T-helper 9 cell (primary cell): ENCODE measurements at places on chromosomes 2 and 18.

GRCh38 chr2:60466161-60466702 is 87.2 kb downstream of the BCL11A start:
- no peak for DNase-seq

GRCh38 chr18:8654503-8655451 is 45.5 kb downstream of the RAB12 start:
- DNase-seq: no peak

- DNase-seq: no peak
These were observed 162.3 kb downstream of the TNS1 start for GRCh38 chr2:217840522-217840921.

DNA sequence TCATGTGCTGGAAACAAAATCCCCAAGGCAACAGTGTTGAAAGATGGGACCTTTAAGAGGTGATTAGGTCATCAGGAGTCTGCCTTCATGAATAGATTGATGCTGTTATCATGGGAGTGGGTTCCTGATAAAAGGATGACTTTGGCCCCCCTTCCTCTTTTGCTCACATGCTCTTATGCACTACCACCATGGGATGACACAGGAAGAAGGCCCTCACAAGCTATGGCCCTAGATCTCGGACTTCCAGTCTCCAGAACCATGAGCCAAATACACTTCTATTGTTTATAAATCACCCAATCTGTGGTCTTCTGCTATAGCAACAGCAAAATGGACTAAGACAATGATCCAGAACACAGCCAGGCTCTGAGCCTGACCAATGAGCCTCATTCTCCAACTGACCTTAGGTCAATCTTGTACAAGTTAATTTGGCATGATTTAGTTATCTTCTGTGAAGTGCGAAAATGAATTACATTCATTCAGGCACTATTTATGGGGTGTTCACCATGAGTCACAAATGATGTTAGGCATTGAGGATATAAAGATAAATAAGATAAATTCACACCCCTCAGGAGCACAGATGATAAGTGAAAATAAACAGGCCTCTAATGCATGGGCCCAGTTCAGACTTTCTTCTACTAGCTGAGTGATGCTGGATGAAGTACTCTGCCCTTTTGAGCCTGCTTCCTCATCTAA is 37.7 kb upstream of the NT5C1B start:
- no peak for DNase-seq

DNA sequence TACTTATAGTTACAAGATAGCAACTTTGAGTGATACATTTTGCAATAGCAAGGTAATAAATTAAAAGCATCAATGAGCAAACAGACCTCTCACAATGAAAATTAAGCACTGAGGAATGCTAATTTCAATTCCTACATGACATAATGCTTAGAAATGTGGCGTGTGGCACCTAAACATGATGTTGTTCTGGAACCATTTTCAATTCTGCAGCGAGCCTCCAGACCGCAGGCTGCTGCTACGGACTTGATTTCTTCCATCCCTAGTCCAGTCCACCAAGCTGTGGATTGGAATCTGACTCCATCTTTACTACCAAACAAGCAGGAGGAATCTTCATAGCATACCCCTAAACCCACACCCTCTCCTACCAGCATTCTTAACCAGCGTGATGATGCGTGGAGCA is 58.7 kb upstream of the ZNF397 start:
- DNase-seq: no peak

GRCh38 chr2:3399829-3400228 is 20.3 kb downstream of the TRAPPC12 start:
- no peak for DNase-seq

- DNase-seq: no peak
These were observed 16.7 kb upstream of the IL1A start for GRCh38 chr2:112800881-112801583.

- no peak for DNase-seq
These were observed 183.5 kb upstream of the GCFC2 start for GRCh38 chr2:75894170-75894569.

DNA sequence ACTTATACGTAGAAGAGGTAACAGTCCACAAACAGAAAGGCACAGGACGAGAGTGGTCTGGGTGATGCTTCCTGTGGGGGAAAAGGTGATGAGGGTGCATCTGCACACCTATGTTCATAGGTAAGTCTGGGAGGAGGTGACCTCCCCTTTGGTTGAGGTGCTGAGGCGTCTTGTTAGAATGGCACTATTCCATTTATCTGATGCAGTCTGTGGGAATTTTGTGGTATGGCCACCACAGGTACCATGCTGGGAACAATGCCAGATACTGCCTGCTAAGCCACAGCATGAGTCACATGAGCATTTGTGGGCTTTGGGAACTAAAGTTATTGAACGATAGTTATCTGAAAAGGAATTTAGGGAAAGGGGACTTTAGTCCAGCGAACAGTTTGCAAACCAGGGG is 27.9 kb downstream of the IL37 start:
- DNase-seq: no peak

GRCh38 chr2:19673213-19673791 is 228.5 kb downstream of the TTC32 start:
- DNase-seq: no peak

DNA sequence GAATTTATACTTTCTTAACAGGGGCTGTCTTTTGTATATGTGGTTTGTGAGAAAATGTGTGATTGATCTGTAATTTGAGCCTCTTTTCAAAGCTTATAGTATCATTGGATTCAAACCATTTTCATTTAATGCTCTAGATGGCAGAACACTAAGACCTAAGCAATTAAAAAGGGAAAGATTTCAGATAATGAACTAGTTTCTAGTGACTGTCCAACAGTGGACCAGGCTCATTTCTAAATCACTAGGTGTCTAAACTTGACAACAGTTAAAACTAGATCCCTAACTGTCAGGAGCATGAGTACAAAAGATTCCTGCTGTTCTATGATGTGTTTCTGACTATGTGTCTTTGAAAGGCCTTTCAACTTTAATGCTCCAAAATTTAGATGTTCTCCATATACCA is 54.6 kb downstream of the ANKRD44 start:
- DNase-seq: no peak

- DNase-seq: no peak
These were observed 17.1 kb downstream of the OSBPL6 start for GRCh38 chr2:178211460-178211859.

DNA sequence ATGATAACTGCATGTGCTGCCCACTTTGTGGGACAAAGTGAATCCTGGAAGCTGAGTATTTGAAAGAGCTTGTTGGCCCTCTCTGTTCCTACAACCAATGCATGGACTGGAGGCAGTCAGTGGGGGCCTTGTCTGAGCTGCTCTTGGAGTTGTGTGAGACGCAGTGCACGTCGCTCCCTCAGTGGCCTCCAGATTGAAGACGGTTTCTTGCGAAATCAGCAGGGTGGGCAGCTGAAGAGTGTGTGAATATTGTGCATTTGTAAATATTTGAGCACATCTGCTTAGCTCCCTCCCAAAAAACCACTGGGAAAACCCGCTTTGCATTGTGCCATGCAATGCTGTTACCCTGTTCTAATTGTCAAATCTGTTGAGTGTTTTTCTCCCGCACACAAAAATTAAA is 782.8 kb downstream of the PLCL1 start:
- DNase-seq: no peak

DNA sequence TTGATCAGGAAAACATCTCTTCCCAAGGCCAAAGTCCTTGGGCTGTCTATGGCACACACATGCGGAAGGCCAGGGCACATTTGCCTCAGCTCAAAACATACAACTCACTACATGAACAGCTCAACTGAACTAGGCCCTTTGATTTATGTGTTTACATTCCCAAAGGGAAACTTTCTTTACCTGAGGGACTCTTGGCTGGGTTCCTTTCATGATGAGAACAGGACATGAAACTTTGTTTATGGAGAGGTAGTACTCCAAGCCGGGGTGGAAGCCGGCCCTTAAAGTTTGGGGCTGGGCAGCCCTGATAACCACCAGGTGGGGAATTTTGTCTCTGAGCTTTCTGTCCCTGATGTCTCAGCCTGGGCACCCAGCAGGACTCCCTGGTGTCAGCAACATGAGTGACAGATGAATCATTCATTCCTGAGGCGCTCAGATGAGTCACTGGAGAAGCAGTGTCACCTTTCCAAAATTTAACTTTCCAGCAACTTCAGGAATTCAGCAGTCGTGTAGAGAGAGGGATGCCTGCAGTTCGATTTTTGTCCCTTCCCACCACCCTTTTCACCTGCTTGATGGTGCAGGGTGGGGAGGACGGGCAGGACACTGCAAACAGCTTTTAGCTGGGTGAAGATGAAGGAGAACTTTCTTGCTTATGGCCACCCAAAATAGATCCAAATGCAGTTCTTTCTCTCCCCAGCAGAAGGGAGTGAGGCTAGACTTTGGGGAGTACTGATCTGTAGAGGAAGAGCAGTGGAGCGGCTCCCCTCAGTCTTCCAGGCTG is 331.6 kb downstream of the DYSF start:
- no peak for DNase-seq

GRCh38 chr18:68104036-68104435 is 587.5 kb upstream of the DSEL start:
- DNase-seq: no peak

DNA sequence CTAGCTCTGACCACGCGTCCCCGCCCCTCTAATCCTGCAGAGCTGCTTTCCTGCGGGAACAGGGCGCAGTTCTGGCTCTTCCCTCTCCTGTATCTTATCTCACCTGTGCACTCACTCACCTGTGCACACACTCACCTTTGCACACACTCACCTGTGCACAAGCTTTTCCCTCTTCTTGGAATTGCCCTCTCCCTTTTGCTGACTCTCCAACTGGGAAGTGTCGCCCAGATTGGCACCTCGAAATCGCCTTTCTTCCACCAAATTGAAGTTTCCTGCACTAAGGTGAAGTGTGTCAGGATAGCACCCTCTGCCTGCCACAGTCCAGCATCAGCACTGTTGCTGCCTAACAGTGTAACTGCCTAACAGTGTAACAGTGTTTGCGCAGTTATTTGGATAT is 566 bp upstream of the CMPK2 start:
- DNase-seq: peak; percentile 17

- DNase-seq: no peak
These were observed 25.4 kb upstream of the MGAT5 start for GRCh38 chr2:134228493-134228903.

GRCh38 chr2:121791290-121791689 is 35.8 kb downstream of the TSN start:
- DNase-seq: no peak

GRCh38 chr2:99404039-99404796 is 67.0 kb downstream of the EIF5B start:
- DNase-seq: no peak

DNA sequence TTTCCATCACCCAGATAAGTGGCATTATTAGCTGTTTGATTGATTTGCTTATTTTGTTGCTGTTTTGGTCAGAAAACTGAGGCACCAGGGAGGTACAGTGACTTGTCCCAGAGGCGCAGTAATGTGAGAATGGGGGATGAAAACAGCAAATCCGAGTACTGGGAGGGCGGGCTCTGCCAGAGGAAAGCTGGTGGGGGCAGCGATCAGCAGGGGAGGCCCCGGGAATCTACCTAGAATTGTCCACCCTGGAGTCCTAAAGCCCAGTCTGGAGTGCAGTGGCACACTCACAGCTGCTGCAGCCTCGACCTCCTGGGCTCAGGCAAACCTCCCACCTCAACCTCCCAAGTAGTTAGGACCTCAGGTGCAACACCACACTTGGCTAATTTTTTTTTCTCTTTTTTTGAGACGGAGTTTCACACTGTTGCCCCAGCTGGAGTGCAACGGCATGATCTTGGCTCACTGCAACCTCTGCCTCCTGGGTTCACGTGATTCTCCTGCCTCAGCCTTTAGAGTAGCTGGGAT is 17.0 kb upstream of the PTMA start:
- DNase-seq: no peak

GRCh38 chr18:24112874-24113615 is 25.8 kb upstream of the CABYR start:
- no peak for DNase-seq

DNA sequence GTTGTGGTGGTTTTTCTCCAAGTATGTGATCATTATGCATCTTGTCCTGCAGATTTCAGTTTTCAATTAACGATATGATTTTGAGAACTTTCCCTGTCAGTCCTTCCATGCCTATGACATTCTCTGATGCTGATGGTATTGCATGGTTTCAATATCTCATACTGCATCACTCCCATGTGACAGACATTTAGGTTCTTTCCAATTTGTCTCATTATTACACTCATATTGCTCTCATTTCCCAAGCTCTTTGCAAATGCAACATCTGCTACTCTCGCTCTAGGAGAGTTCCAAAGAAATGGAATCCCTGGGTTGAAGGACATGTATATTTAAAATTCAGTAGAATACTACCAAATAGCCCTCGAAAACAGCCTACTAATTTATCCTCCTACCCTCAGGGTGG is 125.5 kb downstream of the MARCHF4 start:
- no peak for DNase-seq

- DNase-seq: peak; percentile 46
These were observed 47.8 kb downstream of the ZAP70 start for GRCh38 chr2:97761192-97761591.

DNA sequence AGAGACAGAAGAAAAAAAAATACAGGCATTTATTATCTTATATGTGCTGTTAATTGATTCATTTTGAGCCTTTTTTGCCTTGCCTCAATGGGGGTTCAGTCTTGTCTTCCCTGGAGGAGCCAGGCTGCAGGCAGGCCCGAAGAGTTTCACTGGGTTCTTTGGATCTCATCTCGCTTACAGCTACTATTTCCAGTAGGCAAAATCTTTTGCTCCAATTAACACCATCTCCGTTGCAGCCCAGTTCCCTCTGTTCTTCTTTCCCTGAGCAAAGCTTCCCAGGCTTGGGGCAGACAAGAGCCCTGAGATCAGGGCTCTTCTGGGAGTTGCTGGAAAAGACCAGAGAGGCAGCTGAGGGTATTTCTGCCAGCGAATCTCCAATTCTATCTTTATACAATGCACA is 168.8 kb upstream of the CELF4 start:
- no peak for DNase-seq

DNA sequence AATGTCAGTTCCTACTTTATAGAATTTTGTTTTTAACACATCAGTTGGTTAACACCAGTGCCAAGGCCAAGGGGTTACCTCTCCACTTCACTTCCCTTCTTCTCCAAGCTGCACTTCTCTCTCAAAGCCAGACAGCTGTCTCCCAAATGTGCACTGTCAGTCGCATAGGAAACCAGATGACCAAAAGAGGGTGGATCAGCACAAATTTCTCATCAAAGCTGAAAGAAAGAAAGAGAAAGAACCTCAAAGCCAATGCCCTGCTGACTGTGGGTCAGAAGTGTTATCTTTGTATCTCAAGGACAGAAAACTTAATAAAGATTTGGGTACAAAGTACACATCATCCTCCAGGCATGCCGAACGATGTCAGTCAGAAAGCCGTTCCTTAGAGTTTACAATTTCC is 32.2 kb downstream of the SPATS2L start:
- no peak for DNase-seq

DNA sequence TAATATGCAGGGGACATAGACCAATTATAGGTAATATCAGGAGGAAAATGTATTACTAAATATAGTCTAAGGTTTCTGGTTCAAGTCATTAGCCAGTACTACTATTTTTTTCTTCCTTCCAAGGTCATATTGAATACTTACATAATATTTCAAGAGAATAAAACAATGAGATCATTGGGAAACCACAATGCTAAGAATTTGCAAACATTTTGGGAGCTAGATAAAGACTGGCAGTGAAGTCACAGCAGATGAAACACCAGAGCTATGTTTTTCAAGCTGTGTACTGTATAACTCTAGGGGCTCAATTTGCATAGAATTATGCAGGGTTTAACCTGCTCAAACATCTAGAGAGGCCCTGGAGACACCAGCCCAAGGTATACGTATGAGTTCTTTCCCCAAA is 80.5 kb upstream of the KCNH7 start:
- no peak for DNase-seq

GRCh38 chr18:33232318-33232626 is 208.2 kb downstream of the CCDC178 start:
- no peak for DNase-seq

- DNase-seq: no peak
These were observed 293.3 kb upstream of the PARD3B start for GRCh38 chr2:204251998-204252376.
